T-helper 22 cell (primary cell): ENCODE measurements at places on chromosomes 16 and 17.

DNA sequence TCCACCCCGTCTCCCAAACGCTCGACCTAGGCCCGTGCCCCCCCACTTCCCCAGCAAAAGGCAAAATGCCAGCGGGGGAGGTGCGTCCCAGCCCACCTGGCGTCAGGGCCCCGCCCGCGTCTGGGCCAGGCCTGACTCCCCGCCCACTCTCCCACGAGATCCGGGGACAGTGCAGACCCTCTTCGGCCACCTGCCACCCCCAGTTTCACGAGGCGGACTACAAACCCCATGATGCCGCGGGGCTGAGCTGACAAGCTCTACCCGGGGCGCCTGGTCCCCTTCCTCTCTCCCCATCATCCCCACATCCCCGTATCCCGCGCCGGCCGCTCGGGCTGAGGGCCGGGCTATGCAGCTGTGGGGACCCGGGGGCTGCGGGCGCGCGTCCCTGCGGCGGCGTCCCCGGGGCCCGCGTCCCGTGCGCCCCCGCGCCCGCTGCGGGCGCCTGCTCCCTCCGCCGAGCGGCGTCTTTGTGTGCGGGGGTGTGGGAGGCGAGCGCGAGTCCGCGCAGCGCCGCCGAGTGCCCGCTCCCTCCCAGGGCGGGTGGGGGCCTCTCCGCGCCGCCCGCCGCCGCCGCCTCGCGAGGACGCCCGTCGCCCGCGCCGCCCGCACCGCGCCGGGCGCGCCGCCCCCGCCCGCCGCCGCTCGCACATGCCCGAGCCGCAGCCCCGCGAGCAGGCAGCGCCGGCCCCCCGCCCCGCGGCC is at the start of gene ANKRD13B:
ANKRD13B (plus strand) TSS at position 283 of the 702 bp plus-strand sequence. CDS start 490 bp downstream, outside the sequence.
- no peak for DNase-seq

- no peak for DNase-seq
These were observed 474.8 kb downstream of the KCNJ2 start for GRCh38 chr17:70644096-70644495.

GRCh38 chr17:40412880-40413279 is 4.8 kb downstream of the TOP2A start:
- no peak for DNase-seq

DNA sequence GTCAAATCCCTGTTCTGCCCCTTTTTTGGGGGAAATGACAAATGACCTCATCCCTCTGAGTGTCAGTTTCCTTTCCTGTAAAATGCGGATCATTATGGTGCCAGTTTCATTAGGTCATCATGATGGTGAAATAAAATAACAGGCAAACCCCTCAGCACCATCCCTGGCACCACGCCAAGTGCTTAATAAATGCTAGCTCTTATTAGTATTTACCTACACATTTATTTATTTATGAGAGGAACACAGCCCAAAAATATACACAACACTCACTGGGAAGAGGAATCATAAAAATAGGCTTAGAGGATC is 28.6 kb upstream of the GPRC5B start:
- no peak for DNase-seq

DNA sequence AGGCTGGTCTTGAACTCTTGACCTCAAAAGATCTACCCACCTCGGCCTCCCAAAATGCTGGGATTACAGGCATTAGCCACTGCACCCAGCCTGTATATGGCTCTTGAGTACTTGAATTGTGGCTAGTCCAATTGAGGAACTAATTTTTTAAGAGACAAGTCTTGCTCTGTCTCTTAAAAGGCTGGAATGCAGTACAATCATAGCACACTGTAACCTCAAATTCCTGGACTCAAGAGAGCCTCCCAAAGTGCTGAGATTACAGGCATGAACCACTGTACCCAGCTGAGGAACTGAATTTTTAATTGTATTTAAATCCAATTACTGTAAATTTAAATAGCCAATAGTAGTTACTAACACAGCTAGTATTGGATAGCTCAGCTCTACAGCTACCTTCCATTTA is 50.6 kb downstream of the MED13 start:
- DNase-seq = no peak

DNA sequence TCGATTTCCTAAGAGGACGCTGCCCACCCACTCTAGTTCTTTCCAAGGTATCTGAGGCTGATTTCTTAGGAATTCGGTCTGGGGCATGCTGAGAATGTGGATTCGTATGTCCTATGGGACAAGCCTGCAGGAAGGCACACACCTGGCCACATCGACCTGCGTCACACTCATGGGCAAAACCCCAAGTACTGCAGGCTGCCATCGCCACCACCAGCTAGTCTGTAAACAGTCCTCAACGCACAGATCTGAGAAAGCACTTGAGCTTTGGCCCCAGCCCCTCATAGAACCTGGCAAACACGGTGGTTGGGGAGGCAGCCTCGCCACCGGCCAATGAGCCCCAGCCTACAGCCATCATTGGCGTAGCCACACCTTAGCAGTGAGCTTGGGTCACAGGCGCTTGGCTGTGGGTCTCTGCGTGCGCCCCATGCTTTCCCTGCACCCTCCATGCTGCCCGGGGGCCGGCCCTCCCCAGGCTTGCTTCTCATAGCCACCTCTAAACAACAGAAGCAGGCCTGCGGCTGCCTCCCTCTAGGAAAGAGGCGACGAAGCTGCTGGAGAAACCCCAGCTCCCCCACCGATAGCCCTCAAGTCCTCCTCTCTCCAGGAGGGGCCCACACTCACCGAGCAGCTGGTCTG is 75.1 kb downstream of the ZNF778 start:
- no peak for DNase-seq

DNA sequence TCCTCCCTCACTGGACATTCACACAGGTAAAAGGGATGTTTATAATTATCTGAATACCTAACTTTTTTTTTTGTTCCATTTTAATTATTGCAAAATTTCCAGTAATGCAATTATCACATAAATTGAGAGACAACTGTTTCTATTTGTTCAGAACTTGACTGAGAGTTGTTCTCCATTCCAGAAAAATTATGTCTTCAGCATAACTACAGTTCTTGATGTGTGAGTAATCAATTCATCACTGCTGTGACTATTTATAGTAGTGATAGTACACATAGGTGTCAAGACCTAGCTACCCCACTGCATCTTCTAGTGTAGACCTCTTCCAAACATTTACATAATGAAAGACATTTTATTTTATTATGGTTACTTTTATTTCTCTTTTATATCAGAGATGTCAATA is 5.8 kb upstream of the TNRC6A start:
- no peak for DNase-seq

GRCh38 chr16:76459111-76459510 is 181.9 kb downstream of the CNTNAP4 start:
- DNase-seq = no peak
